Hepatocyte (in vitro differentiated cells): ENCODE measurements at places on chromosomes 7 and 10.

DNA sequence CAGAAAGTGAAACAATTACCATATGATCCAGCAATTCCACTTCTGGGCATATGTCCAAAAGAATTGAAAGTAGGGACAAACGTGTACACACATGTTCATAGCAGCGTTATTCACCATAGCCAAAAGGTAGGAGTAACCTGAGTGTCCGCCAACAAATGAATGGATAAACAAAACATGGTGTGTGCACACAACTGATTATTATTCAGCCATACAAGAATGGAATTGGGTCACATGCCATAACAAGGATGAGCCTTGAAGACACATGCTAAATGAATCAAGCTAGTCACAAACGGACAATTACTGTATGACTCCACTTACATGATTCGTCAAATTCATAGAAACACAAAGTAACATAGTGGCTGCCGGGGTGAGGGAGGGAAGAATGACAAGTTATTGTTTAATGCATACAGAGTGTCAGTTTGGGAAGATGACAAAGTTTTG lies 4.1 kb upstream of the OIT3 start:
- no peaks in the 10 kb centered on the region for H3K27me3 ChIP-seq
- no peak overlapping the region for H3K27ac ChIP-seq
- H3K4me1 ChIP-seq, result no peaks in the 10 kb centered on the region
- no peak for DNase-seq
- no peaks in the 10 kb centered on the region for H3K36me3 ChIP-seq
- no peak overlapping the region for H3K4me3 ChIP-seq

GRCh38 chr7:10579561-10579960 lies 394.1 kb upstream of the PHF14 start:
- H3K27me3 ChIP-seq, result no peaks in the 10 kb centered on the region
- no peaks in the 10 kb centered on the region for H3K4me1 ChIP-seq
- no peak for DNase-seq
- no peaks in the 10 kb centered on the region for H3K36me3 ChIP-seq
- H3K4me3 ChIP-seq, result no peak overlapping the region

DNA sequence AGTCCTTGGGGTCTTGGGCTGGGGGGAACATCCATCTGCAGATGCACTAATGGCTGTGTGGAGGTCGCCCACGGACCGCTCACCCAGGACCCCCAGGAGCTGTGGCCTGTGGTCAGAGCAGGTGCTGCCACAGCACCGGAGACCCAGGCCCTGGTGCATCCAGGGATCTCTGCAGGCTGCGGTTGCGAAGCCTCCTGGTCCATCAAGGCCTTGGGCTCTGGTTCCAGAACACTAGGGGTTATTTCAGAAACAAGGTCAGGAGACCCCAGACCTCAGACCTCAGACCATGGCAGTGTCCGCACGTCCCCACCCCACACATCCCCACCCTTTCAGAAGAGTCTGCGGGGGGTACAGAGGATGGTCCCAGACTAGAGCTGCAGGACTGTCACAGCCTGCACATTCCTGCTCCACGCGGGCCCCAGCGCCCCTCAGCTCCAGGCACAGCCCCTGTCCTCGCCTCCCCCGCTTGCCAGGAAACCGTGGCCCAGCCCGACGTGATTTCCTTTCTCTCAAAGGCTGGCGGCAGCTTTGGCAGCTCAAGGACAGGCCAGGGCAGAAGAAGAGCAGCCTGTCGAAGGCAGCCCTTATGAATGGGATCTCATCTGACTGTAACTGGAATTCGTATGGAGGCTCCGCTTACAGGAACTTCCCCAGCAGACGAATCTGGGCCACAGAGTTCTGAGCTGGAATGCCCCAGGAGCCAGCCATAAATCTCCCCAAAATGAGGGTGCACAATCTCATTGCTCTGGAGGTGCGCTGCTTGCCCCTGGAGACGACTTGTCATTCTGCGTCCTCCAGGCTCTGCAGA lies 136.2 kb upstream of the RET start:
- H3K4me3 ChIP-seq, result no peak overlapping the region
- no peak for DNase-seq
- no peaks in the 10 kb centered on the region for H3K36me3 ChIP-seq
- peaks cover 4% of the 10 kb centered on the region for H3K27me3 ChIP-seq

DNA sequence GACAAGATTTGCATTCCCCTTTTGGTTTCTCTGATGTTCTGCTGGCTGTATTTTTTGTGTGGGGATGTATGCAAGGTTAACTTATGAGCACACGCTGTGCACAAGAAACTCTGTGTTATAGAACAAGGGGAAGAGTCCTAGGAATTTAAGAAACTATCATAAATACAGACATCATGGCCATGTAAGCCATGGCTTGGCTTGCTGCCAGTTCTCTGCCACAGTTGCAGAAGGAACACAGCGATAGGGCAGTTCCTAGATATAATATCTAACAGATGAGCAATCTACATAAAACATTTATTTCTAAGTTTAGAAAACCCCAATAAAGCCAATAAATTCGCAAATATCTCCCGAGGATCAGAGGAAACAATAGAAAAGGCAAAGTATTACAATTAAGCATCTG lies 153.3 kb downstream of the LRRTM3 start:
- no peaks in the 10 kb centered on the region for H3K36me3 ChIP-seq
- H3K4me3 ChIP-seq, result no peak overlapping the region
- no peak overlapping the region for H3K27ac ChIP-seq
